ENCODE measurements at places on chromosomes 5 and 9. TPM values are rescaled to one million over a fixed set of nuclear protein-coding genes. Genes with fewer than 3 reads are reported as not detected.

GRCh38 chr5:115544043-115544435 is 536 bp downstream of the FEM1C start:
- peaks cover 43% of the 10 kb centered on the region for H3K4me1 ChIP-seq
- H3K27ac ChIP-seq = peak overlapping the region; percentile 98
- peak; percentile 71 for DNase-seq

DNA sequence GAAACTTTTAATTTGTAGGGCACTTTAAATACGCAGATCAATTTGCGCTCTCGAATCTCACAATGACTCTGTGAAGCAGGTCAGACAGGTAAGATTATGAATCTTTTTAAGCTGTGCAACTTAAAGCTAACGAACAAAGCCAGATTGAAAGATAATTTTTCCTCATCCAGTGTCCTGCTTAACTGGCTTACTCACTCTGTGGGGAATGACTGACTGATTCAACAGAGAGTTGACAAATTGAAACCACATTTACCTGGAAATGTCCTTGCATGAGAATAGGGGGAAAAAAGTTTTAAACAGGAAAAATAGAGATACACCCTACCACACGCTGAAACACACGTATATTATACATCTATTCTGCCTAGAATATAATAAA is 187.9 kb downstream of the MAN2A1 start:
- H3K27me3 ChIP-seq = no peaks in the 10 kb centered on the region
- H3K27ac ChIP-seq = no peak overlapping the region
- no peak for DNase-seq
- peaks cover 12% of the 10 kb centered on the region for H3K4me1 ChIP-seq
- no peak overlapping the region for H3K4me3 ChIP-seq

GRCh38 chr5:80072103-80073073 is 37.2 kb downstream of the THBS4 start:
- no peaks in the 10 kb centered on the region for H3K27me3 ChIP-seq
- H3K4me1 ChIP-seq = no peaks in the 10 kb centered on the region
- peaks cover 1% of the 10 kb centered on the region for H3K36me3 ChIP-seq
- no peak for DNase-seq

SPAAR gene
- total RNA-seq = not detected

GRCh38 chr5:157518963-157519362 is 56.6 kb downstream of the ADAM19 start:
- H3K36me3 ChIP-seq = peaks cover 59% of the 10 kb centered on the region
- no peaks in the 10 kb centered on the region for H3K27me3 ChIP-seq
- peaks cover 29% of the 10 kb centered on the region for H3K4me1 ChIP-seq
- H3K27ac ChIP-seq = no peak overlapping the region
- H3K4me3 ChIP-seq = no peak overlapping the region

CBY3 gene
- total RNA-seq = 0.61 TPM

DNA sequence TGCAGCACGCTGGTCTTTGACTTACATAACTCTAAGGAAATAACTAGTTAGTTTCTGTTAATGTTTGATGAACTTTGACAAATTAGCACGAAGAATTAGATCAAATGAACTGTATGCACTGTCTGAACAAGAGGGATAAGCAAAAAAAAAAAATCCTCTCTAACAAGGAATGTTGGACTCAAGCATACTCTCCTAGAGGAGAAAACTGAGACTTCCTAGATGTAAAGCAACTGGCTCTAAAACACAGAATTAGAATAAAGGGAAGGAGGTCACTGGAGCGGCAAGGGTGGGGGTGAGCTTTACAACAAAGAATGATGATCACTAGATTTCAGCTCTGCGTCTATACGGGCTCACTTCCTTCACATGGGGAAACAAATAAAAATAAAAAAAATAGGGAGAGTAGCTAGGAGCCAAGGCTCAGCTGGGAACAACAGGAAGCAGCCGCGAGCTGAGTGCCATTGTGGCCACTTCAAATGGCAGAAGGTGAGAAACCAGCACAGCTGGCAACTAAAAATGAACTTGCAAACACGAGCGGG is 48.7 kb upstream of the CEMIP2 start:
- H3K4me3 ChIP-seq = no peak overlapping the region
- H3K27me3 ChIP-seq = no peaks in the 10 kb centered on the region
- peaks cover 8% of the 10 kb centered on the region for H3K4me1 ChIP-seq
- no peaks in the 10 kb centered on the region for H3K36me3 ChIP-seq

Measured in activated CD4-positive, alpha-beta memory T cell treated with anti-CD3 and anti-CD28 coated beads for 36 hours (primary cell).